Neural progenitor cell (in vitro differentiated cells): ENCODE measurements at places on chromosomes 4 and X.

DNA sequence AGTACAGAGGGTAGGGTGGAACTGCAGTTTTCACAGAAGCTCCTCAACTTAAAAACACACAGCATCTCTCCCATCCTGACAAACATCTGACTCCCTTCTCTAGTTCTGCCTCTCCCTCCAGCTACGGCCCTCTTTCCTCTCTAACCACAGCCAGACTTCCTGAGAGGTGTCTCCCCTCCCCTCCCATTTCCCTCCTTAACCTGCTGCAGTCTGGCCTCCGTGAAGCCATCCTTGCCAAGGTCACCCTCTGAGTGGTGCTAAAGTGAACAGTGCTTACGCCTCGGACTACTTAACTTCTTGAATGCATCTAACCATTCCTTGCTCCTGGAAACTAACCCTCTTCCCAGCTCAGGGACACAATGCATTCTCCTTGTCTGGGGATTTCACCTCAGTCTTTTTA lies 53.3 kb downstream of the RTL5 start:
- H3K27me3 ChIP-seq = no peaks in the 10 kb centered on the region
- DNase-seq = no peak
- H3K27ac ChIP-seq = no peak overlapping the region
- no peaks in the 10 kb centered on the region for H3K36me3 ChIP-seq
- H3K4me1 ChIP-seq = peaks cover 7% of the 10 kb centered on the region

GRCh38 chr4:110216129-110216528 lies 17.7 kb upstream of the ELOVL6 start:
- no peak overlapping the region for H3K4me3 ChIP-seq
- DNase-seq = no peak
- no peaks in the 10 kb centered on the region for H3K27me3 ChIP-seq

GRCh38 chrX:154142950-154143745 lies 895 bp upstream of the OPN1LW start:
- H3K4me3 ChIP-seq = no peak overlapping the region
- H3K27ac ChIP-seq = no peak overlapping the region
- H3K27me3 ChIP-seq = no peaks in the 10 kb centered on the region
- DNase-seq = no peak

DNA sequence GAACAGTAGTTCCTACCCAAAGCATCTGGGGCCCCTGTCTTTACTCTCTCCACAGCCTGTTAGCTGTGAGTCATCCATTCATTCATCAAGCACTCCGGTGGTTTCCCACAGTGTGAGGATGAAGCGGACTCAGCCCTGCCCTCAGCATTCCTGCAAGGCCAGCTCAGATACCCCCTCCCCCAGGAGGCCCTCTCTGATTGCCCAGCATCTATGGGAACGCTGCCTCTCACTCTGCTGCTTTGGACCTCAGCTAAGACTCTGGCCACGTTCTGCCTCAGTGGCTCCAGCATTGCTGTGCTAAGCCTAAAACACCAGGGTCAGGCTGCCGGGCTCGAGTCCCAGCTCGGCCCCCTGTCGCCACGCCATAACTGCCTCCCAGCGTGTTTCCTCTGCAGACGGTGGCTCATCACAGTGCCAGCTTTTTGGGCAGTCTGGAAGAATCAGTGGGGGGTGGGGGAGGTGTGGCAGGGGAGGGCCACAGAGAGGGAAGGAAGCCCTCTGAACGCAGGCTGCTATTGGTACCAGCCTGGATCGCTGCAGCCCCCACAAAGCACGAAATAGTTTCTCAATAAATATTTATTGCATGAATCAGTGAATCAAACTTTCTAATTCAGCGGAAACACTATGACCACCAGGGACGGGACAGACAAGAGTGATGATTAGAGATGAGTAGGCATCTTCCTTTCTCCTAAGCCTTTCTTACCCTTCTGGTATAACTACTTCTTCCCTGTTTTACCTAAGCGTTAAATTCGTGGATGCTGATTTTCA lies 74.4 kb downstream of the SORCS2 start:
- peaks cover 5% of the 10 kb centered on the region for H3K4me1 ChIP-seq
- no peaks in the 10 kb centered on the region for H3K27me3 ChIP-seq
- H3K27ac ChIP-seq = no peak overlapping the region
- H3K4me3 ChIP-seq = no peak overlapping the region

DNA sequence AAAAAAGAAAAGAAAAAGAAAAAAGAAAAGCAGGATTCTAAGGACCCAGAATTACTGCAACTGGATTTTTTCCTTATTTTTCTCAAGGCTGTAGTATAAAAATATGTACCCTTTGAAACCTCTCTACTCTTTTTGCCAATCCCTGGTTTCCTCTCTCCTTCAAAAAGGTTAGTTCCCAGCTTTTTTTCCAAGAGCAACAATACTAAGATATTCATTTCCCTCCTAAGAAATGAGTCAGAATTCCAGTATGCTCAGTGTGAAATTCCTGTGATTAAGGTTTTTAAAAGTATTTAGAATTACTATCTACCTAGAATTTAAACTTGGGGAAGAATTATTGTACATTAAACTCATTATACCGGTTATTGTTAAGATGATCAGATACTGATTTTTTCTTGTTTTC lies 22.0 kb downstream of the SMIM14 start:
- no peaks in the 10 kb centered on the region for H3K27me3 ChIP-seq
- H3K4me1 ChIP-seq = no peaks in the 10 kb centered on the region
- DNase-seq = no peak
- H3K36me3 ChIP-seq = no peaks in the 10 kb centered on the region
- H3K4me3 ChIP-seq = no peak overlapping the region

- H3K36me3 ChIP-seq = no peaks in the 10 kb centered on the region
- no peaks in the 10 kb centered on the region for H3K4me1 ChIP-seq
- no peaks in the 10 kb centered on the region for H3K27me3 ChIP-seq
These were observed 194.0 kb upstream of the CASK start for GRCh38 chrX:42117318-42117717.
